ENCODE measurements at places on chromosomes 1 and 21. TPM values are rescaled to one million over a fixed set of nuclear protein-coding genes. Genes with fewer than 3 reads are reported as not detected.

IL22RA1 gene
- not detected for total RNA-seq

FBXO28 gene
- 48.0 TPM for total RNA-seq

CCDC27 gene
- total RNA-seq, result not detected

DNA sequence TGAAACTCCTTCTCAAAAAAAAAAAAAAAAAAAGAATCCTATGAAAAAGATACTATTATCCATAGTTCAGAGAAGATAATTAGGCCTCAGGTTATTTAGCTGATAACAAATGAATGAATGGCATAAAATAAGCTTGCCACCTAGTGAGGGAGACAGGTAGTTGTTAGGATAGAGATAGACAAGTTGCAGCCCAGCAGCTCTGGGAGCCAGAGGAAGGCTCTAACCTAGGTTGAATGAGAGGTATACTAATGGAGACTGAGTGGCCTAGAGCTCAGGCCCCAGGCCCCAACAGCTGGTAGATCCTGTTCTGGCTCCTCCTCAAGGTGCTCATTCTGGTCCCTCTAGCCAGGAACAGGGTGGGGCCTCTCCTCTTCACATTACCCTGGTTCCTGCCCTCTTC is 20.6 kb upstream of the RSPO1 start:
- no peak for DNase-seq

DNA sequence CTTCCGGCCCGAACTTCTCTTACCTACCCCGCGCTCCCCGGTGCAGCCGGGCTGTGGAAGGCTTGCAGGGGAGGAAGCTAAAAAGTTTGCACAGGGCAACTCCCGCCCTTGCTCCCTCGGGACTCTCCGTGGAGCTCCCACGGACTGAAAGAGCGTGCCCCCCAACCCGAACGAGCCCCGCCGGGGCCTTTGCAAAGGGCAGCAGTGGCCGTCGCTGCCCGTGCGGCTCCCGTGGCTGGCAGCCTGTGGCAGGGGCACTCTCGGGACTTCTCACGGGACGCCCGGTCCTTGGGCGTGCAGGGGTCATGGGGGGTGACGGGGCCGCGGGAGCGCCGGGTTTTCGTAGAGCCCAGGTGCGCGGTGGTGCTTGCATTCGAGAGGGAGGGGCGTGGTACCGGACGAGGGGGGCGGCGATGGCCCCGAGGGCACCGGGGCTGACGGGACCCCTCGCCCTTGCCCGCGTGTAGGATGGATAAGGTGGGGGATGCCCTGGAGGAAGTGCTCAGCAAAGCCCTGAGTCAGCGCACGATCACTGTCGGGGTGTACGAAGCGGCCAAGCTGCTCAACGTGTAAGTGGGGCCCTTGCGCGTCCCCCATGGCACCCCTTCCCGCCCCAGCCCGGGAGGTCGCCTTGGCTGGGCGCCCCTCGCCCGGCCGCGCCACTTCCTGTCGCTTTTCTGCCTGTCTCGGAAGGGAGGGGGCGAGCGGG is 711 bp downstream of the GADD45A start:
- peak; percentile 55 for DNase-seq

DNA sequence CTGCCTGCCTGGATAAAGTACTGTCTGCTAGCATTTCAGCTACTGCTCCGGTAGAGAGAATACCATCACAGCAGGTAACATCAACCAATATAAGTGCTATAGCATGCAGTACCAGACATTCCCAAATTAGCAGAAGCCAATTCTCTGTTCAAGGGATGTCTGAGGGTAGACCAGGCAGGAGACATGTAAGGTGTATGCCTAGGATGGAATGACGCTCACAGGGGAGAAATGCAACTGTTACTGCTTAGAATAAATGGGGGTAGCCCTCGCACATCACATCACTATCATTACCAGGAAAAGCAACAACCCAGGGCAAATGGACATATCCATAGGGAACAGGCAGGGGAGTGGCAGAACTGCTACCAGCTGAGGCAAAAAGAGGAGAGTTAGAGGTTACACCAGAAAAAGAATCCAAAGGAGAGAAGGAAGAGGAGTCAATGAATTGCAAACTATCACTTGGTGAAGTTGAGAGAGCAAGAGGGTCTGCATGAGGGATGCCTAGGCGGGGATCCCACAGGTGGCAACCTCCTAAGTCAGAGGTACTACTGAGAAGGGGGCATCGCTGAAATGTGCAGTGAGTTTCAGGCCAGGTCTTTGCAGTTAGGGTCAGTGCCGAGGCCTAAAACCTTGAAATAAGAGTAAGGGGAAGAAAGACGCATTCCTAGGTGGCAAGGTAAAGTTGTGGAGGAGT is 1.1 kb downstream of the UBE2Q1 start:
- DNase-seq, result no peak

DNA sequence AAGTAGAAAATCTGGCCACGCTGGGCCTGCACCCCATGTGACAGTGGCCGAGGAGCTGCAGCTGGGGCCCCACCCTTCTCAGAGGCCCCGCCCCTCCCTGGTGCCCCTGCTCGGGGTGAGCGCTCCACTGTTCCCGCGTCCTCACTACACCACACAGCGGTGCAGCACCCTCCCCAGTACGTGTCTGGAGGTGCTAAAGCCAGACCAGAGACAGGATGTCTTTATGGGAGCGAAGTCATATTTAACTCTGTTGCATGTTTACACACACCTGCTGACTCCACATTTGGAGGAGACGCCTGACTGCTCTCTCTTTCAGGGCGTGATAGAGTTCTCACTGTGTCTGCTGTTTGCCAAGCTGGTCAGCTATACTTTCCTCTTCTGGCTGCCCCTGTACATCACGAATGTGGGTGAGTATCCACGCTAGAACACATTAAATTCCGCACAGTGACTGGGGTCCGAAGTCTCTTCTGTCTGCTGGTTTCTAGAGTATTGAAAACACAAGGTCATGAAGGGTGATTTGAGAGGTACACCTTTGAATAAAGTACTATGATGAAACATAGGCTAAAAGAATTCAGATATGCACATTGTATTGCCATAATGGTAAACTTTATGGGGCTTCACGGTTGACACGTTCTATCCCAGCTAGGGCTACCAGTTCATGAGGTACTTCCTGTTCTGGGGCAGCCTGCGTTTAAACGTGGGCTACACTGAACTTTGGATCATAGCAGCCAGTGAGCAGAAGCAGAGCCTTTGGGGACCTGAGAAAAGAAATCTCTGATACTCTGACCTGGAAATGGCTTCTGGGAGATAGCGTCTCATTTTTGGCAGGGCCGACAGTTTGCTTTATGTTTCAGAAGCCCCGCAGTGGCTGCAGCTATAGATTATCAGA is 48.4 kb downstream of the SLC37A1 start:
- no peak for DNase-seq

DNA sequence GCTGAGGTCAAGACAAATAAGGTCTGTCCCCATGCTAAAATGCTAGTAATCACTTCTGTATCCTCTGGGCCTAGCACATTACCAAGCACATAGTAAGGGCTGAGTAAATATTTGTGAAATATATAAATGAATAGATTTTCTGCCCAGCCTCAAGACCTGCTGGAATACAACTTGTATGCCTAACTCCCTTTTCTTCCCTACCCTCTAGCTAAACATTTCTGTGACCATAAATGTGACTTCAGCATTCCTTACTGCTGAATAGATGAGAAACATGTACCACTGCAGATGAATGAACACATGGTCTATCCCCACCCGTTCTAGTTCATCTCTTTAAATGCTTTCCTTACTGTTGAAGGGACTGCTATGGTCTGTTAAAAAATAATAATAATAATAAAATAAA is 209.0 kb upstream of the HOOK1 start:
- peak; percentile 95 for DNase-seq

- no peak for DNase-seq
Measured at GRCh38 chr1:156746406-156746727, 5.1 kb downstream of the HDGF start.

DNA sequence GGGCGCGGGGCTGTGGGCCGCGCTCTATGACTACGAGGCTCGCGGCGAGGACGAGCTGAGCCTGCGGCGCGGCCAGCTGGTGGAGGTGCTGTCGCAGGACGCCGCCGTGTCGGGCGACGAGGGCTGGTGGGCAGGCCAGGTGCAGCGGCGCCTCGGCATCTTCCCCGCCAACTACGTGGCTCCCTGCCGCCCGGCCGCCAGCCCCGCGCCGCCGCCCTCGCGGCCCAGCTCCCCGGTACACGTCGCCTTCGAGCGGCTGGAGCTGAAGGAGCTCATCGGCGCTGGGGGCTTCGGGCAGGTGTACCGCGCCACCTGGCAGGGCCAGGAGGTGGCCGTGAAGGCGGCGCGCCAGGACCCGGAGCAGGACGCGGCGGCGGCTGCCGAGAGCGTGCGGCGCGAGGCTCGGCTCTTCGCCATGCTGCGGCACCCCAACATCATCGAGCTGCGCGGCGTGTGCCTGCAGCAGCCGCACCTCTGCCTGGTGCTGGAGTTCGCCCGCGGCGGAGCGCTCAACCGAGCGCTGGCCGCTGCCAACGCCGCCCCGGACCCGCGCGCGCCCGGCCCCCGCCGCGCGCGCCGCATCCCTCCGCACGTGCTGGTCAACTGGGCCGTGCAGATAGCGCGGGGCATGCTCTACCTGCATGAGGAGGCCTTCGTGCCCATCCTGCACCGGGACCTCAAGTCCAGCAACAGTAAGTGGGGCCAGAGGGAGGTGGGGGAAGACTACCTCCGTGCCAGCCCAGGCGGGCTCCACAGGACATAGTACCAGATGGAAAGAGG is 808 bp downstream of the MAP3K21 start:
- DNase-seq, result no peak

DNA sequence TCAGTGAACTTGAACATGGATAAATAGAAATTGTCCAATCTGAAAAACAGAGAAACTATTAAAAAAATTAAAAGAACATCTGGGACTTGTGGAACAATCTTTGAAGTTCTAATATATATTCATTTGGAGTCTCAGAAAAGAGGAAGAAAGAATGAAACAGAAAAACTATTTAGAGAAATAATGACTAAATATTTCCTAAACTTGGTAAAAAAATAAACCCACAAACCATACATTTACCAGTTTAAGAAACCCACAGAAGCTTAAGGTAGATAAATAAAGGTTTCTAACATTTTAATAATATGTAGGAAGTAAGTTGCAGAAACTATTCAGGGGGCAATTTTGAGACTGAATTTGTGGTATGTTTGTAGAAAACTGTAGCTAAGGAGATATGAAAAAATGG is 437.8 kb downstream of the PTBP2 start:
- DNase-seq, result no peak

DNA sequence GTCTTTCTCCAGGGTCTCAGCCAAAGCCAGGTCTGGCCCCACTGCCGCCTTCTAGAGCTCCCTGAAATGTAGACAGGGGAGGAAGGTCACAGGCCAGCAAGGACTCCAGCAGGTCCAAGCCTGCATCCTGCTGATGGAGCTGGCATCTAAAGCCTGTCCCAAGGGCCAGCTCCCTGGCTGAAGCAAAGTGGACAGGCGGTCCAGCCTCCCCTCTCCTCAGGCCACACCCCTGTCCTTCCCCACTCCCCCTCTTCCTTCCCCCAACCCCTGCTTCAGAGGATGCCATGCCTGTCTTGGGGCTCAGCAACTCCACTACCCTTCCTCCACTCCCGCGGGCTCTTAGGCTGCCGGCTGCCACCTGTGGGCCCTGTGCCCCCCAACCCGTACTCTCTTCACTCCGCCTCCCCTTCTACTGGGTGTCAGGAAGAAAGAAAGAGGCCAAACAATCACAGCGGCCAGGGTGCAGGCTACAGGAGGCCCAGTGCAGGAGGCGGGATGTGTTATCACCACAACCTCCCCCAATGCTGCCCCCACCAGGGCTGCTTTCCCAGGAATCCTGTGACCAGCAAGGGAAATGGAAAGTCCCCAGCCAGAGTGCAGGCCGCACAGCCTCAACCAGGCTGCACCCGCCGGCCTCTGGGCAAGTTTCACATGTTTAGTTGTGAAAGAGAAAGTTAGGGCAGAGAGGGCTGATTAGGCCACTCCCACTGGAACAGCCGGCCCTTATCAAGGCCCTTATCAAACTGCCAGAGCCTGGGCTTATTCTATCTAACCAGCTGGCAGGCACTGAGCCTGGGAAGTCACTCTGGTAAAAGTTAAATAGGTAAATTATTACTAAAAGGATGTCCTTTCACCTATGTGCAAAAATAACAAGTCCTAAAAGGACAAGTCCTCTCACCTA is 34.1 kb downstream of the ACOT7 start:
- DNase-seq, result peak; percentile 21

- DNase-seq, result peak; percentile 95
Measured at GRCh38 chr1:235971571-235972310, 93.1 kb downstream of the NID1 start.

GRCh38 chr1:108117945-108118902 is 81.9 kb downstream of the SLC25A24 start:
- peak; percentile 79 for DNase-seq

DNA sequence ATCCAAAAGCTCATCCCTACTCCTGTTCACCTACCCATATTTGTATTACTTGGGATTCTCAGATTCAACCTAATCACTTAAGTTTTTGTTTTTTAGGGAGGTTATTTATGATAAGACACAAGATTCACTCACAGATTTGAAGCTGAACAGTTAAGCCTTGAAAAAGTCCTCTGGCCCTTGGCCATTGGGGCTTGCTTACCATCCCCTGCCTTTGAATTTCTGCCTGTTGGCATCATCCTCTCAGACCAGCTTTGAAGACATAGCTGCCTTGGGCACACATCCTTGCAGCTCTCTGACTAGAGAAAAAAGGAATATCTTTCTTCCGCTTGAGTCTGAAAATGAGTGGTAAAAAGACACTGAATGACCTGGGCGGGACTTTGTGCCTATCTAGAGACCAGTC is 41.8 kb upstream of the RALGPS2 start:
- DNase-seq, result no peak

DNA sequence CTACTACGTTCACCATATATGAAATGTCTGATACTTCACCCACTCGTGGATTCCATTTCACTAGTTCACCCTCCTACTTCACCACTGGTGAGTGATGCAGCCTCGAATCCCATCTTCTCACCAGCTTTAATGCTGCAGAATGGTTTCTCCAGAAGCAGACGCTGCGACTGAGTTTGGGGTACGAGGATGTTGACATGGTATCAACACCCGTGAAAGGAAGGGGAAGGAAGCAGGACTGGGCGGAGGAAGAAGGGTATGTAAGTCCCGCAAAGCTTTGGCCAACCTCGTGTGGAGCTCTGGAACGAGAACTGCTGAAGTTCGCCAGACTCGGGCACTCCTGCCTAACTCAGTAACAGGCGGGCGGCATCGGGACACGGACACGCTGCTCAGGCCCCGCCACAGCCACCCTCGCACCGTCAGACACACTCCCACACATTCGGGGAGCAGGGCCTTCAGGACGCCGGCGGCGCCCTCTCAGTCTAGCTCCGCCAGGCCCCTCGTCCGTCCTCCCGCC is 833 bp upstream of the DIP2A start:
- DNase-seq, result peak; percentile 42

- no peak for DNase-seq
Measured at GRCh38 chr1:88579598-88579997, 104.5 kb upstream of the PKN2 start.

All from LHCN-M2 (cell line).